Thyroid gland (tissue), 4 donors: ENCODE measurements at places on chromosomes 7 and 10. TPM values are rescaled to one million over a fixed set of nuclear protein-coding genes. Genes with fewer than 3 reads are reported as not detected.

GRCh38 chr7:107068156-107068555 lies 23.7 kb downstream of the PRKAR2B start:
- no peaks in the 10 kb centered on the region for H3K27me3 ChIP-seq
- H3K36me3 ChIP-seq, result no peaks in the 10 kb centered on the region
- no peak overlapping the region for H3K4me3 ChIP-seq
- H3K27ac ChIP-seq, result no peak overlapping the region
- H3K4me1 ChIP-seq, result no peaks in the 10 kb centered on the region

- no peak for DNase-seq
- no peaks in the 10 kb centered on the region for H3K4me1 ChIP-seq
- no peak overlapping the region for H3K4me3 ChIP-seq
- H3K27ac ChIP-seq, result no peak overlapping the region
- H3K36me3 ChIP-seq, result no peaks in the 10 kb centered on the region
Observed at GRCh38 chr10:132489053-132489703, 48.4 kb upstream of the INPP5A start.

The MYH16 gene
- not detected for total RNA-seq

GRCh38 chr10:71721313-71721712 lies 1.7 kb upstream of the C10orf105 start:
- H3K4me3 ChIP-seq, result no peak overlapping the region
- no peak for DNase-seq
- peaks cover 12% of the 10 kb centered on the region for H3K4me1 ChIP-seq
- no peaks in the 10 kb centered on the region for H3K36me3 ChIP-seq

The SFTPA1 gene
- total RNA-seq, result not detected
